ENCODE measurements at places on chromosomes 5 and 9.
A peak's percentile ranks its signal among the peaks of the same experiment; 100 is the strongest.

DNA sequence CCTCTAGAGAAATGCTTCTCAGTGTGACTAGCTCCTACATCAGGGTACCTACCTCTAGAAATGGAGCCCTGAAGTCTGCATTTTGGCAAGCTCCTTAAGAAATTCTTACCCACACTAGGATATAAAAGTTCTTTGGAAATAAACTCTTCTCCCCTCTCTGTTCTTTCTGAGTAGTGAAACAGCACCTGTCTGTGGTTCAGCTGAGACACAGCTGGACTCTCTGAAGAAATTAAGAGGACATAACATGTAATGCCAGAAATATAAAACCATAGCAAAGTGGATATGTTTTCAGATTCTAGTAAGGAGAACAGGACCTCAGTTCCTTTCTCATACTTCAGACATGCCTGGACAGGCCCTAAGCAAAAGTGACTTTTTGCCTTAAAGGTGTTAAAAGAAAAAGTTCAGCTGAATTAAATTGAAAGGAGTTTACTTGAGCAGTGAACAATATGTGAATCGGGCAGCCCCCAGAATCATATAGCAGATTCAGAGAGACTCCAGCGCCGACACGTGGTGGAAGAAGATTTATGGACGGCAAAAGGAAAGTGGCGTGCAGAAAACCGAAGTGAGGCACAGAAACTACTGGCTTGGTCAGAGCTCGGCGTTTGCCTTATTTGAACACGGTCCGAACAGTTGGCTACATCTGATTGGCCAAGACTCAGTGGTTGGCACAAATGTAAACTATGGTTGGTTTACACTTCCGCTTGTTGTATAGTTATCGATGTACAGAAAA lies 64.5 kb downstream of the PRKACG start:
- DNase-seq, result peak; percentile 31

- no peak for DNase-seq
These were observed 300.4 kb upstream of the RFX3 start for GRCh38 chr9:3826178-3826577.

- DNase-seq, result peak; percentile 3
These were observed 185.5 kb downstream of the TAF11L14 start for GRCh38 chr5:17819783-17820182.

DNA sequence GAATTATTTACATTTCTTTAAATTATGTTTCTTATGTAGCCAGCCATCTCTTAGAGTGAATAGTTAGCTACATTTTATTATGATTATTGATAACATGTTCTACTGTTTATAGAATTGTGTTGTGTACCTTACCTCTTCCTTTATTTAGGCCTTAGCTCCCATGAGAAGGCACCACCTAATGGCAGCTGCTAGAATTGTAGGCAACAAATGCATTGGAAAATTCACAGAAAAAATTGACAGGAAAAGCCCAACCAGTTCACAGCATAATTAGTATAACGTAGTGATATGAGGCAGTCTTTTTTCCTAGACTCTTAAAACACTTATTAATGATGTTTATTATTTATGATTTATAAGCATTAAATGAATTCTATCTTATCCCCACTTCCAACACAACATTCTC lies 175.8 kb downstream of the WDR70 start:
- no peak for DNase-seq

- peak; percentile 62 for DNase-seq
These were observed 125.6 kb downstream of the NXNL2 start for GRCh38 chr9:88660611-88661010.

DNA sequence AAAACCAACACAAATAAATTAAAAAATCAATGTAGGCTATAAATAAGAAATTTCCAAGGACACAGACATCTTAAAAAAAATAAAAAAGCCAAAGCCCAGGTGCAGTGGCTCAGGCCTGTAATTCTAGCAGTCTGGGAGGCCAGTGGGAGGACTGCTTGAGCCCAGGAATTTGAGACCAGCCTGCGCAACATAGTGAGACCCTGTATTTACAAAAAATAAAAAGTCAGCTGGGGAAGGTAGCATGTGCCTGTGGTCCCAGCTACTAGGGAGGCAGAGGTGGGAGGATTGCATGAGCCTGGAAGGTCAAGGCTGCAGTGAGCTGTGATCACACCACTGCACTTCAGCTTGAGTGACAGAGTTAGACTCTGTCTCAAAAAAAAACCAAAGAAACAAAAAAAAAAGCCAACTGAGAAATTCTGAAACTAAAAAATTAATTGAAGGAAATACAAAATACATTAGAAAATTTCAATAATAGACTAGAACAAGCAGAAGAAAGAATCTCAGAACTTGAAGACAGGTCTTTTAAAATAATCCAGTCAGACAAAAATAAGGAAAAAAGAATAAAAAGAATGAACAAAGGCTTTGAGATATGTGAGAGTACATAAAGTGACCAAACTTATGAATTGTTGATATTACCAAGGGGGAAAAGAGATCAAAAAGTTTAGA lies 149.5 kb upstream of the PANK3 start:
- DNase-seq, result no peak

DNA sequence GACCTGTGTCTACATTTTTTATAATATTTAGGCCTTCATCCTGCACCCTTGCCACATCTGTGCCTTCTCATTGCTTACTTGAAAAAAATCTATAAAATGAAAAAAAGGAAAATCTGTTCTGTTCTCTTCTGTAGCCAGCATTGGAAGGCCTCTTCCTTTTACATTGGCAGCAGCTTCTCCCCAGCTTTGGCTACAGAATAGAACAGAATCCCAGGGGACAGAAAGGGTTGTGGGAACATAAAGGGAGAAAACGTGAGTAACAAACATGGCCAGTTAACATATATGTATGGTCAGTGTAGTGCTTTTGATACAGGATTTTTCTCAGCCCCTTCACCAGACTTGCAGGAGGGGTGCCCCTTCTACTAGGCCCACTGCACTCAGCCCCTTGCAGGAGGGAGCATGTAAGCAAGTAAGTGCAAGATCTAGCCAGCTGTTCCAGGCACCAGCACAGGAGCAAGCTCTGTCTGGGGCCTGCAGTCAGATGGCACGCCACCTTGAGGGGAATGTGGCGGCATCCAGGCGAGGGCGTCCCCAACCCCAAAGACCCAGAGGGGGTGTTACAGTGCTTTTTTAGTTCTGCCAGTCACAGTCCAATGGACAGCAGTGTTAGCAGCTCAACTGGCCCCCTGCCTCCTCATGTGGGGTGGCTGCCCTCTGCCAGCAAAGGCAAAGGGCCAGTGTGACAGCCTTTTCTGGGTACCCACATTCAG lies 330.5 kb upstream of the ZNF462 start:
- no peak for DNase-seq

DNA sequence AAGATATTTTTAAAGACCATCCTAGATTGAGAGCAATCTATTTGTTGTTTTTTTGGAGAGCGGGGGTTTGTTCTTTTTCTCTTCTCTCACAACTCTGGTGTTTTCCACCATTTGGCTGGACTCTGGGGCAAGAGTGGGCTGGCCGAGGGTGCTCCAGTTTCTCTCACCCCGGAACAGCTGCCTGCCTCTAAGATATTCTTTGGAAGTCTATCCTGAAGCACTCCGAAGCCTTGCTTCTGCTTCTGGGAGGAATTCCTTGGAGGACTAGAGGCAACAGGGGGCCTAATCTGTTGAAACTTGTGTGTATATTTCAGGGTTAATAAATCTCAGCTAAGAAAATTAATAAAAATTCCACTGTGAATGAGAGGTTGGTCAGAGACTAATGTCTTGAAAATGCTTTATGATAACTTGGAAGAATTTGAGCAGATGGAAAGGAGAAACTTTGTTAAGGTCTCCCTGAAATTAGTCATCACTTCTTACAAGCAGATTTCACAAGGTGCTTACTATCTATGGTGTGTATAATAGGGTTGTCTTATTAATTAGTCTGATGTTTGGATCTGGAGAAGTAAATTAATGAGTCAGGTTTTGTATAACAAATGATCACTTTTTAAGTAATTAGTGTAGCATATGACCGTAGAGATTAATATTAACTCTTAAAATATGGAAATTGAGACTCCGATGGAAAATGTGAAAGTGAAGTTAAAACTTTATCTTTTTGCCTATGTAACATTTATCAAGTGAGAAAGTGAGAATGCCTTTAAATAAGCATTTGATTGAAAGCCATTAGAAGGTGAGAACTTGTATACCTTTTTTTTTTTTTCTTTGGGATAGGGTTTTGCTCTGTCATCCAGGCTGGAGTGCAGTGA lies 4.0 kb downstream of the MAN2A1 start:
- DNase-seq, result peak; percentile 30

GRCh38 chr5:73183000-73183399 lies 10.0 kb downstream of the TMEM174 start:
- no peak for DNase-seq

DNA sequence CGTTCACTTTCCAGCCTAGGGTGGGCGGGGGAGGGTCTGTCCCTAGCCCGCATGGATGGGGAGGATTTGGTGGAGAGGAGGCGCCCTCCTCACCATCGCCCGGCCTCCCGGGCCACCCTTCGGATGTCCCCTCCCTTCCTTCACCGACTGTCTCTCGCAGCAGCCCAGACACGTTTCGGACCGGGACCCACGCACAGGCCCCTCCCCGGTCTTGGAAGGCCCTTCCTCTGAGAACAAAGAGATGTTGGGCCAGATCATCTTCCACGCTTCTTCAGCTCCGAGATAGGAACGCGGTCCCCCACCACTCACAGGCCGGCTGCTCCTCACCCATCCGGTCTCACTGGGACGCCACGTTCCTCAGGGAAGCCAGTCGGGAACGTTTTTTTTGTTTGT lies 640 bp upstream of the DPM2 start:
- DNase-seq, result no peak

DNA sequence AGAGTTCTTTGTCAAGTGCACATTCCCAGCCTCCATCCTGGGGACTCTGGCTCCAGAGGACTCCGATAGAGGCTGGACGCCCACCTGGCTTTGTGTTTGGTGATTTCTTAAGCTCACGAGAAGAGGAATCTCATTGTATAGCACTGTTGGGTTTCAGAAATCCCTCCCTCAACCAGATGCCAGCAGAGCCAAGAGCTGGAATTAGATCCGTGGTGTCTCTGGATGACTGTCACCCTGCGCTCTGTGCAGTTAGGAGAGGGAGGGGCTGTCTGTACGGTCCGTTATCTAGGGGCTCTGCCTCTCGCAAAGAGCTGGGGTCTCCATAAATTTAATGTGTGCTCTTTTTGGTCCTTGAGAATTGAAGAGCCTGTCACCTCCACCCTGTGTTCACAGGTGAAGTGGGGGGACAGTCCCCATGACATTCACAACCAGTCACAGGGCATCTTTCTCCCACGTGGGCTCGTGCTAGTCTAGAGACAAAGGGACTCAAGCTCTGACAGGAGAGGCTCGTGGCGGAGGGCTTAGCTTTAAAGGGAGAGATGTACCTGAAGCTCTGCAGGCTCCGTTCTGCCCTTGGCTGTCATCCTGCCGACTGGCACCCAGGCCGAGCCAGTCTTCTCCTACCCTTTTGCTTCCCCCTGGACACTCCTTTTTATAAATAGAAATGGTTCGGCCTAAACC lies 41.4 kb downstream of the FAM78A start:
- no peak for DNase-seq

DNA sequence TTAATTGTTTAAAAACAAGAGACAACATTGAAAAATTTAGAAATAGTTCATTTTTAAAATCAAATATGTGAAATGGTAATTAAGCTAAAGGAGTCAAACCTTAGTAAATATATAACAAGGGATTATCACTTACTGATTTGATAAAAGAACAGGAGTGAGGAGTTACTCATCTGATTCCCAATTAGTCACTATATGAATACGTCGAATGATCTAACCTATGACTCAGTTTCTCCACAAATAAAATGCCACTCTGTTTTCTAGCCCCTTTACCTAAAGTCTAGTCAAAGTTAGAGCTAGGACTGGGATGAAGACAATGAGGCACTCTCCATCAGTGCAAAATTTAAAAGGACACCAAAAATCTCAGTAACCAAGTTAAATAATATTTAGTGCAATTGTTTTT lies 70.4 kb upstream of the RASEF start:
- no peak for DNase-seq

GRCh38 chr5:38845526-38846378 lies at the start of gene OSMR:
Gene OSMR (plus strand): TSS chr5:38846012. CDS start chr5:38869045, 23,033 bp downstream.
- DNase-seq, result peak; percentile 99

- no peak for DNase-seq
These were observed 38.8 kb downstream of the MRPL36 start for GRCh38 chr5:1760656-1761452.

GRCh38 chr5:121087560-121087959 lies 623.5 kb downstream of the PRR16 start:
- DNase-seq, result no peak

GRCh38 chr9:105971986-105972385 lies 277.6 kb downstream of the TMEM38B start:
- no peak for DNase-seq

DNA sequence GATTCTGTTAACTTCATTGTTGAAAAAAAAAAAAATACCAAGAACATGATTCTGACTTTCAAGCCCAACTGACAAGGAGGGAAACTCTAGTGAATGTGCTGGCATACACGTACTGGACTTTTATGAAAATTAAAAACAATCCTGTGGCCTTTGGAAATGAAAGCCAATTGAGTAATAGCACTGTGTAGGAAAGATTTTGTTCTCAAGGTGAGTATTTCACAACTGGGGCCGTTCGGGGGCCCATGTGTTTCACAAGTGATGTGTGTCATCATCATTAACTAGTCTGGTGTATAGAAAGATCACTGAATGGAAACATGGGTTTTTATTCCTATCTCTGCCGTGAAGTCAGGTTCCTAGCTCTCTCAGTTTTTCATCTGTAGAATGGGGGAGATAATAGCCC lies 605.0 kb upstream of the CLINT1 start:
- DNase-seq, result peak; percentile 66

DNA sequence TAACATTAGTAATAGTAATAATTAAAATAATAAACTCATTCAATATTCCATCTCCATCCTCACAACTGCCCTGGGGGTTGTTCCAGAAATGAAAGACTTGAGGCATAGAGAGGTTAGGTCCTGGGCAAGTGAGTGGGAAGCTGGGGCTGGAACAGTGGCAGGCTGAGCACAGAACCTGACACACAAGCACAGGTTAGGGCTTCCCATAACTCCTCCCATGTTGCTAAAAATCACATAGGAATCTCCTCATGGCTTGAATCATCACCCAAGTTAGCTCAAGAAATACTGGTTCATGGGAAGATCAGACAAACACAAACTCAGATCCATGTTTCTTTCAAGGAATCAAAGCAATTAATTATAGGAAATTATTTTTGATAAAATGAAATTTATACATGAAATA lies 487.7 kb downstream of the SEMA5A start:
- no peak for DNase-seq

- no peak for DNase-seq
These were observed 242.6 kb downstream of the DRD1 start for GRCh38 chr5:175201393-175201792.

GRCh38 chr9:68711281-68711680 lies 6.2 kb downstream of the PIP5K1B start:
- no peak for DNase-seq

DNA sequence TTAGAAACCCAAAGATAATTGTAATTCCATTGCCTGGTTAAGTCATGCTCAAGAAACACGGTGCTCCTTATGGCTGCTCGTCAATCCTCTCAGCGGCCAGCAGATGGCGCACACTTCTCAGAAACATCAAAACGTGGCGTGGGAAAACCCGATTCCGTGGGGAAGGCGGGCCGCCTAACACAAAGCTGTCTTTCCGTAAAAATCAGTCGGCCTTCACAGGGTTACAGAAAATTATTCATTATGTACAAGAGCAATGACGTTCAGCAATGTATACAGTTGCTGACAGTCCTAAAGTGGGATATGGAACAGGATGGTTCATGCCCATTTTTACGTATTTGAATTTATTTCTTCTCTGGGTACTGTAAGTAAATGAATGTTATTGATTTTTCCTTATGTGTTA lies 83.5 kb downstream of the PDE4D start:
- peak; percentile 85 for DNase-seq

- DNase-seq, result peak; percentile 37
These were observed 54.7 kb downstream of the GAS1 start for GRCh38 chr9:86892576-86892975.

- DNase-seq, result no peak
These were observed 152.3 kb downstream of the NR3C1 start for GRCh38 chr5:143251190-143251589.
